ENCODE measurements at places on chromosomes 5 and 9.

- no peak for DNase-seq
These were observed 5.7 kb downstream of the MEGF10 start for GRCh38 chr5:127296321-127296720.

DNA sequence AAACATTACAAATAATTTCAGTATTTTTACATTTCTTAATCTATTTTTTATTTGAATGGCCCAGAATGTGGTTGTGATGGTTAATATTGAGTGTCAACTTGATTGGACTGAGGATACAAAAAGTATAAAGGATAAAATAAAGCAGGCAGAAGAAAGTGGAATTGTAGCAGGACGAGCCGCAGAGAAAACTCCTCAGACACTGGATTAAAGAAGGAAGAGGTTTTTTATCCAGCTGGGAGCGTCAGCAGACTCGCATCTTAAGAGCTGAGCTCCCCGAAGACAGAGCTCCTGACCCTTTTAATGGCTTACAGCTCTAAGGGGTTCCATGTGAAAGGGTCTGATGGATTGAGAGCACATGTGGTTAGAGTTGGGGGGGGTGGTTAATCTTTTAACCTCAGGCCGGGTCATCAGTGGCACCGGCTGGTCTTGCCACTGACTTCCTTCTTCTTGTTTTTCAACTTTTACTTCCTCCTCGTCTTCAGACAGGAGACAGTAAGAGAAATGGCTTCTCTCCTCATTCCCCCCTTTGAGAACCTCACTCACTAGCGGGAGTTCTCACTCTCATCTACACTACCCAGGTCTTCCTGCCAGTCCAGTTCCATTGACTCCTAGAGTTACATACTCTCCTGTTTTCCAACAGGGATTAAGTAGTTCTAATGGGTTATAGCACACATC, 80.0 kb downstream of the TMEM161B start:
- no peak for DNase-seq

GRCh38 chr9:108259917-108260675, 595.7 kb downstream of the ACTL7B start:
- no peak for DNase-seq

DNA sequence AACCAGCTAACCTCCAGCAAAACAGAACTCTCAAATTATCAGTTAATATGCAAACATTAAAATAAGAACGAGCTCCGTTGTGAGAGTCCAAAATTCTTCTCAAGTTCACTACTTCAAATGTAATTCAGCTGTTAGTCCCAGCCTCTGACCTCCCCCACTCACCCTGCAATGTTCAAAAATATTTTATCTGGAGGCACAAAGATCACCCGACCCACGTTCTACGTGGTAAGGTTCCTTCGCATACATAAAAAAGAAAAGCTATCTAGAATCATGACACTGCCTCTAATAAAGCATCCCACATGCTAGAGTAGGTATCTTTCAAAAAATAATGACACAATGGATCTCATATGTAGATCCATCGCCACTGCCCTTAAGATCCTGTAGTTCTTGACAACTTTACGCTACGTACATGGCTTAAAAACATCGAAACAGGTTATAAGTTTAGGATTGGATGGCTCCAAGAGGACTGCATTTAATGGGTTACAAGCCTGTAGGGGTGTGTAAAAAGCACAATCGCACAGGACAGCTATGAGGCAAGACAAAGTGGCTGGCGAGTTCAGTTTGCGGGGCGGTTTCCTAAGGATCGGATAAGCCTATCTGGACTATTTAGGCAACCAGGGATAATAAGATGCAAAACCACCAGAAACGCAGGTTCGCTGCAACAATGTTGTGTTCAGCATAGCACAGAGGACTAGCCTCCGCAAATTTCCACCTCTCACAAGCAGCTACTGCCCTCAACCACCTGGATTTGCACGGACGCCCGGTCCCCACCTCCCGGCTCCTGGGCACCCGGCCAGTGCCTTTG, 969 bp downstream of the CLK4 start:
- no peak for DNase-seq

GRCh38 chr5:35162848-35163709, 67.2 kb downstream of the PRLR start:
- no peak for DNase-seq

DNA sequence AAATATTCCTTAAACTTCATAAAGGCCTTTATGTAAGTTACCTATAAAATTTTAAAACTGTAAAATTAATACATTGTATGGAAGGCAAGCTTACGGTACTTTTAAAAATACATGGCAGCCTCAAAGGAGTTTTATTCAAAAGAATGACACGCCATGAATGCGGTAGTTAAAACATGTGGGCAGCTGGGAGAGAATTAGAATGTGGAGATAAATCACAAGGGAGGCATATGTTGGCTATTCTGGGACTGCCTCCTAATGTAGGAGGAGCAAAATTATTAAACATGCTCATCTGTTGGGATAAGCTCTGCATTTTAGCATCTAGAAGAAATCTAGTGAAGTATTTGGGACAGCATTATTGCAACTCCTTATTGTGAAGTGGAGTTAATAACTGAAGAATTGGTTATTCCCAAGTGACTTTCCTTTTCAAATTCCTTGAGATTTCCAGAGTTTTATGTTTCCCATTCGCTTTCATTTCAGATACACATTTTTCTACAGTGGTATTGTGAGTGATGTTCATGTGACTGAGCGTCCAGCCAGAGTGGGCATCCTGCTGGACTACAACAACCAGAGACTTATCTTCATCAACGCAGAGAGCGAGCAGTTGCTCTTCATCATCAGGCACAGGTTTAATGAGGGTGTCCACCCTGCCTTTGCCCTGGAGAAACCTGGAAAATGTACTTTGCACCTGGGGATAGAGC, 109.4 kb downstream of the CMYA5 start:
- no peak for DNase-seq

GRCh38 chr5:160369990-160370712, at the start of gene C1QTNF2:
C1QTNF2 (minus strand) TSS chr5:160370626; CDS start chr5:160355011, 15,615 bp downstream.
- DNase-seq: no peak

GRCh38 chr5:174307031-174307408, 261.5 kb downstream of the NSG2 start:
- no peak for DNase-seq

DNA sequence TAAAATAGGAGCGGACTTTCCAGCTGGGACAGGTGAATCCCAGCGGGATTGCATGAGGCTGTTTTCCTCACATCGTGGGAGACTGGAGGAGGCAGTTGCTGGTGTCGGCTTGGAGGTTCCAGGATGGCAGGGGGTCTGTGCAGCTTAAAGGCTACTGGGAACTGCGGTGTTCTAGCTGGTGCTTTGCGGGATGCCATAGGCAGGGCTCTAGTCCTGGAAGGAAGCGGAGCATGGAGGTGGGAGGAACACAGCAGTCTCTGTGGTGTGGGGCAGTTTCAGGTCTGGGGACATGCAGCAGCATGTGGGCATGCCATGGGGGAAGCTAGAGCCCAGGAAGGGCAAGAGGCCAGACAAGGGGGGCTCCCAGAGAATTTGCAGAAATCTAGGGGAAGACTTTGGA, 141.5 kb downstream of the NSG2 start:
- DNase-seq: no peak

All from activated T-helper 1 cell treated with anti-CD3 and anti-CD28 coated beads, Interleukin-2, amount 50 U/mL, for 16 hours (primary cell).